ENCODE measurements at places on chromosomes 2 and 18.

GRCh38 chr2:10785260-10785659 lies 27.3 kb downstream of the PDIA6 start:
- DNase-seq = no peak

DNA sequence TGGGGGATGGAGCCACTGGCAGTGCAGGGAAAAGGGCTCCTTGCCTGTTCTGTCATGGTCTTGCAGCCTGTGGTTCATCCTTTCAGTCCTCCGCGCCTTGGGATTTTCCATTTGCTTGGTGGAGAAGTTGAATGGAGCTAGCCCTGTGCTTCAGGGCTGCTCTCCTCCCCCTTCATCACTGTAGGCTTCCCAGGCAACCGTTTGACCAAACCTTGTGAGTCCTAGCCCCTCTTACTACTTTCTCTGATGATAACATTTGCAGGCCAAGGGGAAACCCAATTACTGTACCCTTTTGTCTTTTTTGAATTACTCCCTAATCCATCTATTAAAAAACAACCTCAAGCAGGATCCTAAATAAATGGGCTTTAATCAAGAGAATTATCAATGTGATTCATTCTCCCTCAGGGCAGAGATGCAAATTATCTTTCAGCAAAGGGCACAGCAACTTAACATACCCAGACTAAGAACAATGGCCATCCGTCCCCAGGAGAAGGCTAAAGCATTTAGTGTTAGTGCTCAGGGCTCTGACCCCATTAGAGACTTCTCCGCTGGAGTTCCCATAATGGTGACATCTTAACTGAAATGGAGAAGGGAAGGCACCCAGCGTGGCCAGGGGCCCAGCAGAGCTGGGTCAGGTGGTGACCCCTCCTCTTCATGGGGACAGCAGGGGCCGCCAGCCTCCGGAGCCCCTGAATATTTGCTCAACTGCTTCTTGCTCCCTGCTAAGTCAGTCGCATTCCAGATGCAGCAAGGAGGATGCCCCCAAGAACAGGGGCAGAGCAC lies 40.7 kb downstream of the RHOB start:
- no peak for DNase-seq

- DNase-seq = no peak
Measured at GRCh38 chr2:187319441-187320108, 128.5 kb downstream of the CALCRL start.

DNA sequence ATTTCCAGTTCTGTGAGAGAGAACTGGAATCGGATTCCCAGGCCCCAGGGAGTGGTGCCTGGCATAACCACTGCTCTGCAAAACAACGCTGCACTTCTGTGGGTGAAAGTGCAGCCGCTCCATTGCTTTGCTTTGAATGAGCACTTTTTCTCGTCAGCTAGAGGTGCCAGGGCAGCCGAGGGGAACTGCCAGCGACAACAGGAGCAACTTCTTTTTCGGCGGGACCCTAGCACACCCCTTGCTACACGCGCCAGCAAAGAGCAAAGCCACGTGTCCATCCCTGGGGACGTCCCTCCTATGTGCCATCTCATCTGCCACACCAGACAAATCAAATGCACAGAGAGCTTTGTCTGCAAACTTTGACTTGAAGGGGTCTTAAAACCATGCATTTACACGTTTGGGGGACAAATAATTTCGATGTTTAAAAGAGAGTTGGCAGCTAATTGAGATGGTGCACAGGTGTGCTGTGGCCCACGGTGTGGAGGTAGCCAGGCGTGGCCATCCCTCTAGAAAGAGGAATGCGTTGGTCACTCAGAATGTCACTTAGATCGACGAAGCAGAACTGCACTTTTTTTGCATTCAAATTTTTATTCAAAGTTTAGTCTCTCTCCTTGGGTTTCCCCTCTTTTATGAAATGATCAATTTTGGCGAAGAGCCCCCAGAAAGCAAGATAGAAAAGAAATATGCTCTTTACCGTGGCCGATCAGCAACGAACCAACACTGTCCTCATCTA lies 151.8 kb downstream of the MBP start:
- no peak for DNase-seq

DNA sequence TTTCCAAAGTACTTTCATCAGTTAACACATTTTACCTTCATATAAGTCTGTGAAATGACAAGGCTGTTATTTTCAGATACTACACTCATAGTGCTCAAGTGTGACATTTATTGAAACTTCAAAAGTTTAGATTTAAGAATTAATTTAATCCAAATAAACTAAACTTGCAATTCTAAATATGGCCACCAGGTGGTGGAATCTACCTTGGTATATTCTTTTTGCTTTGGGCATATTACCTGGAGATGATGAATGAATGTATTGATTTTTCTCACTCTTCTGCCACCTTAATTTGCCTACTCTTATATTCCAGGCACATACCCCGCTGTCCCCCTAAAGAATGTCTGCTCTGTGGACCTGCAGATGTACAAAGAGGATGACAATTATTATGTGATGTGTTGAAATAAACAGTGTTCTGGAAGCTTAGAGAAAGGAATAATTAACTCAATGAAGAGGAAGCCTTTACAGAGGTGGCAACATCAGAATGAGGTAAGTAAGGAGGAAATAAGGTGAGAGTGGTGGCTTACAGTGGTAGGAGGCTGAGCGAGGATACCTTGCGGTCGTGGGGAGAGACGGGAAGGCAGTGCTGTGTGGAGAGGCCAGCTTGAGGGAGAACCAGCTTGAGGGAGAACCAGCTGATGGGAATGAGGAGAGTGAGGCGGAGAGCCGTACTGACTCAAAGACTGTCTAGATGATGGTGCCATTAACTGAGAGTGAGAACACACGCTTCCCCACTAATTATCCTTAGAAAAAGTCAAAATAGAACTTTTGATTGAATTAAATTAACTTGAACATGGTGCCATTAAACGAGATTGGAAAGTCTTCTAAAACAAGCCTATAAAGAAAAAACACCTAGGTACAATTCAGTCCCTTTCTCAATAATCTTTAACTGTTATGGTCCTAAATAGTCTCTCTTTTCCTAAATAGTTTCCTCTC lies 179.5 kb downstream of the CELF4 start:
- DNase-seq = no peak

DNA sequence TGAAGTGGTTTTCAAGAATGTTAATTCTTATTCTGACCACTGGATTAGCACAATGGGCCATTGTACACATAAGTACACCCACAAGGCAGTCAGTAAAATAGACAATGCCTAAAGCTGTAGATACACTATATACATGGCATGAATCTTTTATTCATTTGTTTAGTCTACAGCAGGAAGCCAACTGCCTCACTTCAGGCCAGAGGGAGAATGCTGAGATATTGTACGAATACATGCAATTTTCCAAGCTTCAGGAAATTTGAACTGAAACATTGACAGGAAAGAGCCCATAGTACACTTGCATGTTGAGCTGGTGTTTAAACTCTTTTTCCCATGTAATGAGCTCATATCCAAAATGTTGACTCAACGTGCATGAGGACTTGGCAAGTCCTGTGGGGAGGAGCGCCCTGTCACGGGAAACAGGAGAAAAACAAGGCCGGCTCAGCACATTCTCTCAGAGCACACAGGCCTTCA lies 111.6 kb upstream of the CYP1B1 start:
- DNase-seq = no peak

Measured in stimulated activated CD8-positive, alpha-beta memory T cell treated with anti-CD3 and anti-CD28 coated beads, Interleukin-15, amount 100 ng/mL, for 48 hours (primary cell).